Activated T-cell treated with anti-CD3 and anti-CD28 coated beads, Interleukin-2, amount 50 U/mL, for 1 hour (primary cell): ENCODE measurements at places on chromosomes 7 and 10.
A peak's percentile ranks its signal among the peaks of the same experiment; 100 is the strongest.

GRCh38 chr10:32139223-32140073 is 83.2 kb upstream of the KIF5B start:
- DNase-seq: no peak

DNA sequence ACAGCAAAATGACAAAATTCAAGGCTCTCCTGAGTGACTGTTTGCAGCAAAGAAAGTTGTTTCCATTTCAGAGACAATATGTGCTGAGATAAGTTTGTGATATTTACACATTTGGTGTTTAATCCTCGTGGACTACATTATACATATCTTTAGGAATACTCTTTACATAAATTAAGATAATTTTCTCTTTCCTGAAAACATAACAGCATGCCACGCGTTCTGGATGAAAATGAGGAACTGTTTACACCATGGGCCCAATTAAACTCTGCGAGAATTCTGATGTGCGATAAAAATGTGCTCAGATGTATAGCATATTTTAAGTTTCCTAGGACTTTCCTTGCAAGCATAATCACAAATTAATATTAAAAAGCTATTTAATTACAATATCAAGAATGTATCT is 26.4 kb downstream of the PTPRE start:
- no peak for DNase-seq

- DNase-seq: no peak
Observed at GRCh38 chr10:93173967-93174845, 100.5 kb downstream of the CYP26A1 start.

DNA sequence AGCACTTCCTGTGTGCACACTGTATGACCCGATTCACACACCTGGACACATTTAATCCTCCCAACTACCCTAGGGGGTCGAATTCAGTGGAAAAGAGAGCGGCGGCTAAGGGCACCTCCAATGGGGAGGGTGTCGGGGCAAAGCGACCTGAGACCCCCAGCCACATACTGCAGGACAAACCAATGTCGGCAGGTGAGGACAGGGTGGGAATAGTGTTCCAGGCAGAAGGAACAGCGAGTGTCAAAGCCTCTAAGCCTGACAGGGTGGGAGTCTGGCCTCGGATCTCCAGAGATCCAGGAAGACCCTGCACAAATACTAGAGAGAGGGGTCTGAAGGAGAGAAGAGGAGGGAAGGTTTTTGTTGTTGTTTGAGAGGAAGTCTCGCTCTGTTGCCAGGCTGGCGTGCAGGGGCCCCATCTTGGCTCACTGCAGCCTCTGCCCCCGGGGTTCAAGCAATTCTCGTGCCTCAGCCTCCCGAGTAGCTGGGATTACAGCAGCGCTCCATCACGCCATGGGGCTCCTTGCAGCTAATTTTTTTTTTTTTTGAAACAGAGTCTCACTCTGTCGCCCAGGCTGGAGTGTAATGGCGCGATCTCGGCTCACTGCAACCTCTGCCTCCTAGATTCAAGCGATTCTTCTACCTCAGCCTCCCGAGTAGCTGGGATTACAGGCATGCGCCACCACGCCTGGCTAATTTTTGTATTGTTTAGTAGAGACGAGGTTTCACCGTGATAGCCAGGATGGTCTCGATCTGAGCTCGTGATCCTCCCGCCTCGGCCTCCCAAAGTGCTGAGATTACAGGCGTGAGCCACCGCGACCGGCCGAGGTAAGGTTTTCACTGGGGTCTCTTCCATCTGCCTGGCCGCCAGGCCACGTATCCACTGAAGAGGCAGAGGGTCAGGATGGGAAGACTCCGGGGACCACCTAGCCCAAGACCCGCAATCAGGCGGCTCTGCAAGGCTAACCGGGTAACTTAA is 1.2 kb upstream of the ARPC1B start:
- DNase-seq: no peak

DNA sequence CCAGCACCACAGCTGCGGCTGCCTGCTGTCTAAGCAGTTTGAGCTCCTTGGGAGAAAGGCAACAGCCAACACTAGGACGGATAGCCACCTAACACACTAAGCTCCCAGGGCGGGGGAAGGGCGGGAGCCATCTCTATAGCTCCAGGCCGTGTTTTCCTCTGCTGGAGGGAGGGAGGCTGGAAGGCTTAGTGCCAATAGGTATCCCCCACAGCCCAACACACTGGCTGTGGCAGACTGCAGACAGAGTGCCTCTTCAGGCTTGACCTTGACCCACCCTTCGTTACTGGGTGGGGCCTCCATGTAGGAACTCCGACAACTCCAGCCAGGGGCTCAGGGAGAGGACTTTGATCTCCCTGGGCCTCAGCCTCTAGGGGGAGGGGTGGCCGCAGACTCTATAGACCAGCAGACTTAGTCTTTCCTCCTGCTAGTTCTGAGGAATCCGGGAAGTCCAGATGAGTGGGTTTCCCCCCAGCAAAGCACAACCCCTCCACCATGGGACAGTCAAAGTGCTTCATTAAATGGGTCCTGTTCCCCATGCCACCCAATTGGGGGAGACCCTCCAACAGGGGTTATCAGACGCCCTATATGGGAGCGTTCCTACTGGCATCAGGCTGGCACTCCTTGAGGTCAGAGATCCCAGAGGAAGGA is 314.4 kb upstream of the MKI67 start:
- DNase-seq: no peak

DNA sequence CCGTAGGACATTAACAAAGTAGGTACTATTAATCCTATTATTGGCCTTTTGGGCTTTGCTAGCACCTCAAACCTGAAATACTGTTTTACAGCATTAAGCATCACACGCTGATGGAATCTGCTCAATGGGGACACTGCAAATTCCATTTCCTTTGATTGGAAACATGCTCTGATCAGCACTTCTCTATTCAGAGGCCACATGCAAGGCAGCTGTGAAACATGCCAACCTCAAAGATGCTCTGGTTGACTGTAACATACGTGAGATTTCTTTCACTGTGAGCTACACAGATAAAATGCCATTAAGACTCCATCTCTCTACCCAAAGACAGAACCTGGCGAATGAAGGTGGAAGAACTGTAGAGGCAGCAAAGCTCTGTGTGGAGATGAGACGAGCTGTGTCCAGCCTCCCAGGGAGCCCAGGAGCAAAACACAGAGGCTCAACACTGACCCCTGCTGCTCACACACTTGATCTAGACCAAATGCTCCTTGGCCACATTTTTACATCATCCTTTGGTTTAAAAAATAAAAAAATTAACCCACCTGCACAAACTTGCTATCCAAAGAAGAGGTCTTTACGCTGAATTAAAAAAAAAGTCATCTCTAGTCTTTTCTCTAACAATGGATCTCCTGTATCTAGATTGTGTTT is 8.0 kb downstream of the RSU1 start:
- peak; percentile 35 for DNase-seq

DNA sequence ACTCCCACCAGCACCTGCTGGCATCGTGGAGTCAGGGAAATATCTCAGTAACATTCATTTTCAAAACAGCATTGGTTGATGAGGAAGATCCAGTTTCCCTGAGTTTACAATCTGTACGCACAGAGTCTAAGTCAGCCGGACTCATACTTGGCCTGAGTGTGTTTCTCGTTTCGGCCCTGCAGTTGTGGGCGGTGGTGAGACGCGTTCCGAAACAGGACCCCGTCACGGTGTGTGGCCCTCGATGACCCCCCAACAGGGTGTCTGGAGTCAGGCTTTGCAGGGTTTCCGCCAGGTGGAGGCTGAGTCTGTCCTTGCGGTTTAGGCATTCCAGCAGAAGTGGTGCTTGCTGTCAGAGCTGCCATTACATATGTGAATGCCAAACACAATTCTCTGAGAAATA is 317.5 kb downstream of the DNAJB6 start:
- no peak for DNase-seq

- no peak for DNase-seq
Observed at GRCh38 chr10:130902929-130903328, 408.6 kb downstream of the TCERG1L start.

DNA sequence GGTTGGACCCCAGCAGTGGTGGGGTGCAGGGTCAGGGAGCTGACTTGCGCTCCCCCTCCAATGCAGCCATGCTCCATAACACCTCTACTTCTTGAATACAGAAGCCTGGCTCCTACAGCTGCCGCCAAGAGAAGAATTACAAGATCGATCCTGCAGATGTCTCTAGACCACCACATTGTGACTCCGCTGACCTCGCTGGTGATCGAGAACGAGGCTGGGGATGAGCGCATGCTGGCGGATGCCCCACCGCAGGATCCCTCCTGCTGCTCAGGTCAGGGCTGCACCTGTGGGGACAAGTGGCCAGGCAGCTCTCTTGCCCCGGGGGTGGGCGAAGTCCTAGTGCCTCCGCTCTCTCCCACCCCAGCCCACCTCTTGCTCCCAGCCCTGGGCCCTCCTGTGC is 31.7 kb downstream of the ITIH2 start:
- DNase-seq: no peak

DNA sequence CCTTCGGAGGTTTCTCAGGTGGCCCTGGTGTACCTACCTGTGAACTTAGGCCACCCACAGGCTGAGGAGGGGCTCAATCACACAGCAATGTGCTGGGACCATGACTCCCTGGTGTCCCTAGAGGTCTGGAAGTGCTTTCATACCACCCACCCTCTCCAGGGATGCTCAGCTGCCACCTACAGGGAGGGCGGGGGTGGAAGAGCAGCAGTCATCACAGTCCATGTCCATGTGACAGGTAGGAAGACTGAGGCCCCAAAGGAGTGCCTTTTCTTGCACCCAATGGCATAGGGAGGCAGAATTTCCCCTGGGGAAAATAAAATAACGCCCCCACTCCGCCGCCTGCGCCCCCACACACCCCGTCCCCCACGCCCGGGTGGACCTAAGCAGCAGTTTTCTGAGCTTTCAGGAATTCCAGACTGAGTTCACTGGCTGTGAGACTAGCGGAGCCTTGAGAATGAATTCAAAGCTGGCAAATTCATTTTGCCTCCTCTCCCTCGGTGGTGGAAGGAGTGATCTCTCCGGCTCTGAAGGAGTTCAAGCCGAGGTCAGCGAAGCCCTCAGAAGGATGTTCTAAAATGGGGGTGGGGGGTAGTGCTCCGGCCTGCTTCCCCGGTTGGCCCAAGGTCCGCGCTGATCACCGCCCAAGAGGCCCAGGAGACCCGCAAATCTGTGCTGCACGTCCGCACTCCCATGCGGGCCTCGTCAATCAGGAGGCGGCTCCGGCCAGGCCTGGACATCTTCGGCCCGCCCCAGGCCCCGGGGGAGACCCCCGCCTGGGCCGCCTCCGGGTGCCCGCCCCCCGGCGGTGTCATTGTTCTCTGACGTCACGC is 2.1 kb upstream of the ZMIZ1 start:
- DNase-seq: peak; percentile 24

- DNase-seq: no peak
Observed at GRCh38 chr7:141198194-141198958, 124.5 kb downstream of the TMEM178B start.
